Activated CD4-positive, alpha-beta T cell treated with anti-CD3 and anti-CD28 coated beads, Interleukin-2, amount 50 U/mL, for 24 hours (primary cell): ENCODE measurements at places on chromosomes 5 and 9.

DNA sequence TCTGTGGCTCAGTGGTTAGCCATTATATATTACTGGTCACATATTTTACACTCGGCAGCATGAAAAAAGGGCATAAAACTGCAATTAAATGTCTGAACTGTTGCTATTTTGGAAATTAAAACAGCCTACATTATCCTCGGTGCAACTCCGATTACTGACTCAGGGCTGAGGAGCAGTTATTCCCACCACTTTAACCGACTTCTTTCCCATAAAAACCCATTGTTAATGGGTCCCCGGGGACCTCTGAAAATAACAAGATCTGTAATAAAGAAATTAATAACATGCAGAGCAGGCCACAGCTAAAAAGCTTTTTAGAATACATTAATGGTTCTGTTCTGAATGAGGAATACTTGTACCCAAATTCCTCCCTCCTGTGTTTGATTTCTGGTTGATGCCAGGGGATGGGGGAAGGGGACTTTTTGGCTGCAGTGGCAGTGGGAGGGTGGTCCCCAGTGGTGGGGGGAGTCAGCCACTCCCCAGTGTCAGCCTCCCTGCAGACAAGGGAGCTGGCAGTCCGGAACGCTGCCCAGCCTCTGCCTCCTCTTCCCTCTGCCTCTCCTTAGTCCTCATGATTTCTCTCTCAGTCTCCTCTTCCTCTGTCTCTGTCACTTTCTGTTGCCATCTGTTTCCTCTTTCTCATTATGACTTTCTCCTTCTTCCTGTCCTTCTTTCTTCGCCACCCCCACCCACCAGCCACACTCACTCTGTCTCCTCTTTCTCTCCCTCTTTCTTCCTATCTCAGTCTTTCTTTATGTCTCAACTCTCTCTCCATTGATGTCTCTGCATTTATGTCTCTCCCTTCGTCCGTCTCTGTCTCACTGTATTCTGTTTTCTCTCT lies 59.0 kb upstream of the ZBTB43 start:
- no peak for DNase-seq

DNA sequence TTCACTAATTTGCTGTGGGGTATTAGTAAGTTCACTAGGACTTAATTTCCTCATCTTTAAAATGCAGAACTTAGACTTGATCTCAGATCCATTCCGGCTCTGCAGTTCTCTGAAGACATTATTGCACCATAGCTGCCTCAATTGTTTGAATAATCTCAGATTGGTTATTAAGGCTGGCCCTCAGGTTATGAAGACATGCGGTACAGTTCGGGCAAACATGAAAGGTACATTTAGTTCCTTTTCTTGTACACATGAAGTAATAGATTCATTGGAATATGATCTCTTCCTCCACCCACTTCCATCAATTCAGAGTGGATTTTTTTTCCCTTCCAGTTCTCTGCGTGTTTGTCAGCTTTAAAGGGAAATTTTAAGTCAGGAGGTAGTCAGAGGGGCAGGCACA lies 28.0 kb downstream of the ATP6V0E1 start:
- no peak for DNase-seq

GRCh38 chr9:132797861-132798659 lies 80.0 kb downstream of the AK8 start:
- no peak for DNase-seq

DNA sequence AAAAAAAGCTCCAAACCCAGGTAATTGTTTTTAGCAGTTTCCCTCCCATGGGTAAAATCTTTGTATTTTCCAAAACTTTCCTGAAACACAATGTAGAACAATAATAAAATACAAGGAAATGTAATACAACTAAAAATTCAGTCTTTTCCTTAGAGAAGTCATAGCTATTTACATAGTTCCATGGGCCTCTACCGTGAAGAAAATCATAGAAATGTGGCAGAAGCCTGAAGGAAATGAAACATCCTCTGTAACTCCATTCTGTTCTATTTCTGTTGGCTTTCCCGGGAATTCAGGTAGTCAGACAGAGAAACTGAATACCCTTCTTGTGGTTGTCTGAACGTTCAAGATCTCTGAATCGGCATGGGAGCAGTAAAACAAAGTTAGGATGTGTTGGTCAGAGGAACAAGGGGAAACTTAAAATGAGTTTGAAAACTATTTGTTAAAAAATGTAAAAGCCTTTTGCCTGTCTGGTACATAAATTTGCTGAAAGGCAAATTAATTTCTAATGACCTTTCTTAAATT lies 202.4 kb upstream of the ZNF608 start:
- no peak for DNase-seq

GRCh38 chr5:177085985-177086653 lies 596 bp upstream of the FGFR4 start:
- DNase-seq = no peak

GRCh38 chr9:128703616-128704355 lies 1.5 kb downstream of the PKN3 start:
- DNase-seq = no peak

GRCh38 chr5:87361536-87362213 lies 51.1 kb downstream of the CCNH start:
- DNase-seq = no peak

DNA sequence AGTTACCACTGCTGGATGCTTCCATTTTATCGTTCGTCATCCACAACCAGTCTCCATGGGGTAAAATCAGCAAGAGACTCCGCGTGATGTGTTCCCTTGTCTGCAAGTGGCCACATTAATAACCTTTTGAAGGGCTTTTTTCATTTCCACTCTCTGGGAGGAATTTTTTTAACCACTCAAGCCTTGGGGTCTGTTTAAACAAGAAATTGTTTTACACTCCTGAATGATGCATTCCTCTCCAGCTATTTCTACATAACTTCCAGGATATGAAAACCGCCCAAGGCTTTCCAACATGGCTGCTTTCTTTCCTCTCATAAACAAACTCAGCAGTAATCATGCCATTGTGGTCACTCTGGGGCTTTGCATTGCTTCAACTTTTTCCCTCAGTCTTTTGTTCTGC lies 217.2 kb upstream of the DAPK1 start:
- DNase-seq = no peak

GRCh38 chr5:127590156-127590722 lies 58.6 kb upstream of the CTXN3 start:
- no peak for DNase-seq

- no peak for DNase-seq
Observed at GRCh38 chr5:143588933-143589662, 185.6 kb upstream of the NR3C1 start.

GRCh38 chr5:141420855-141421488 lies at the start of gene PCDHGA11:
TSS of gene PCDHGA11 (plus strand) at chr5:141421051. CDS start at chr5:141421228, 177 bp downstream.
- peak; percentile 40 for DNase-seq

GRCh38 chr9:107465467-107466451 lies 23.8 kb downstream of the KLF4 start:
- DNase-seq = no peak

GRCh38 chr5:17229313-17229712 lies 11.9 kb downstream of the BASP1 start:
- DNase-seq = no peak

DNA sequence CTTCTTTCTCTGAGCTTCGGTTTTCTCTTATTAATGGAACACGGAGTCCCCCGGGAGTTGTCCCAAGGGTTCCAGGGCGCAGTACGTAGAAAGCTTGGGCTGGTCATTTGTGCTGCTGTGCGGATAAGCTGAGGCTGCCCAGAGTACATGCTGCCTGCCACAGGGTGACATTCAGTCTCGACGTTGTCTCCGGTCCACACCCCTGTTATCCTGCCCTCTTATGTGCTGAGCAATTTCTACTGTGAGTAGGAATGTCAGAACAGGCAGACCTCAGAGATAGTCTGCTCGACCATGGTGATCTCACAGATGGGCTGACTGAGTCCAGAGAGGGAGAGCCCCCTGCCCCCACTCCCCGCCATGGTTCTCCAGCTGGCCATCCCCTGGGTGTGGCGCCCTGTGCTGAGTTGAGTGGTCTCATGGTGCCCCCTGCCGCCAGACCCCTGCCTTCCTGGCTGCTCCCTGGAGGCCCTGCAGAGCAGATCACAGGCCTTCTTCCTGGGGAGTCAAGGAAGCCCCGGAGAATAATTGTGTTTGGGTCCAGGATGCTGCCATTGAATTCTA lies 124.0 kb downstream of the RGS3 start:
- DNase-seq = no peak

DNA sequence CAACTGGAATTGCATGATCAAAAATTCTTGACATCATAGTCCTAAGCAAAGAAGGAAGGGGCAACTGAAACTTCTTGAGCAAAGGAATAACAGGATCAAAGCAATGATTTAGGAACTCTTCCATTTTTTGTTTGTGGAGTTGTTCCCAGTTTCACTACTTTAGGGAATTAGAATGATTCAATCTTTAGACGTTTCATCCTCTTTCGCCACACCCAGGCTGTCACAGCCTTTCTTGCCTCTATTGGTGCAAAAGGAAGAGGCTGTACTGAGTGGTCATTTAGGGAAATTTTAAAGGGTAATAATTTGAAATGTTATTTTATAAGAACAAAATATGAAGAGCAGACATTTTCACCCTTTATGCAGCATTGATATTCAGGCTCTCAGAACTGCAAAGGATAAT lies 1026.0 kb upstream of the ARRDC3 start:
- no peak for DNase-seq

GRCh38 chr9:133427658-133428348 lies 5.6 kb downstream of the ADAMTS13 start:
- no peak for DNase-seq

GRCh38 chr5:100667161-100667630 lies 132.0 kb downstream of the FAM174A start:
- DNase-seq = no peak

DNA sequence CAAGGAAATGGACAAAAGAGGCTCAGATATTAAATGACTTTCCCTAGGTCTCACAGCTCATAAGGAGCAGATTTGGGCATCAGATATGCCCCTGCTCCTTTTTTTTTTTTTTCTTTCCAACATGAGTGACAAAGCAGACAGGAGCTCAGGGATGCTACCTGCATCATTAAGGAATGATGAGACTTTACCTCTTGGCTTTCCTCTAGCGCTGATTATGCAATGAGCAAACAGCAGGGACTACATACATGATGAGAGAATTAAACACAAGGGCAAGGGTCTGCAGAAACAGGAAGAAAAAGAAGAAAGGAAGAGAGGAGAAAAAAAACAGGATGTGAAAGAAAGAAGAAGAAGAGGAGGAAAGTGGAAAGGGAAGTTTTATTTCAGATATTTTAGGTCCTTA lies 179.9 kb downstream of the PPP2R2B start:
- DNase-seq = no peak

DNA sequence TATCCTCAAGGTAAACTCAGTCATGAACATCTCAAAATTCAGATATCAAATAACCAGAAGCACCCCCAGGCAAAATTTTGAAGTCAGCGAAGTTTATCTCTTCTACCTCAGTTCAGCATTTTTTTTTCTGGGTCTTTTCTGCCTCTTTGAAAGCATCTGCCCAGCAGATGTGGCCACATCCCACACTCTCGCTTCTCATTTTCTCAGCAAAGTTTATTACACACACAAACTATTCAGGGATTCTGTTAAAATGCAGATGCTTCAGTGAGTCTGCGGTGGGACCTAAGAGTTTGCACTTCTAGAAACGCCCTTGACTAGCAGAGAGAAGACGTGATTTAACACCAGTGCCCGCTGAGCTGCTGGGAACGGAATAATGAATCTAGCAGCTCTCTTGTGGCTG lies 19.3 kb downstream of the RASEF start:
- no peak for DNase-seq

DNA sequence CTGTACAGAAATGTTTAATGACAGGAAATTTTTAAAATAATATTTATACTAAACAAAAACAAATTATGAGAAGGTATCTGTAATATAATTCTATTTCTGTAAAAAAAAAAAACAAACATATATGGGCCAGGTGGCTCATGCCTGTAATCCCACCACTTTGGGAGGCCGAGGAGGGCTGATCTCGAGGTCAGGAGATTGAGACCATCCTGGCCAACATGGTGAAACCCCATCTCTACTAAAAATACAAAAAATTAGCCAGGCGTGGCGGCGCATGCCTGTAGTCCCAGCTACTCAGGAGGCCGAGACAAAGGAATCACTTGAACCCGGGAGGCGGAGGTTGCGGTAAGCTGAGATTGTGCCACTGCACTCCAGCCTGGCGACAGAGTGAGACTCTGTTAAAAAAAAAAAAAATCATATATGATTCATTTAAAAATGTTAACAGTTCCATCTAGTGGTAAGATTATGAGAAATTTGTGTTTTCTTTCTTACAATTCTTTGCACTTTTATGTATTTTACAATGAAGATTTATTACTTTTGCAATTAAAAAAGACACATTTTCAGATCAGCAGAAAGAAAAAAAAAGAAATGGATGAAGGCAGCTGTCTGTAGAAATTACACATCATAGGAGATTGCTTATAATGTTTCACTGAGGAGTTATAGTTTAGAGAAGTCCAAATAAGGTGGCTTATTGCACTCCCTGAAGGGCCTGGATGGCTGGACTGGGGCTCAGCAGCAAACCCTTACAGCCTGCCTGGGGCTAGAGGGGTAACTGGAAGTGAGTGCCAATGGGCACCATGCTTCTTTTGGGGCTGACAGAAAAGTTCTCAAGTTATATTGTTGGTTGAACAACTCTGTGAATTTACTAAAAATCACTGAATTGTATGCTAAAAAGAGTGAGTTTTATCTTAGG lies 20.3 kb downstream of the C9orf153 start:
- DNase-seq = no peak

- no peak for DNase-seq
Observed at GRCh38 chr5:50768634-50769033, 102.2 kb downstream of the PARP8 start.
